ENCODE measurements at places on chromosomes 6 and 20.

DNA sequence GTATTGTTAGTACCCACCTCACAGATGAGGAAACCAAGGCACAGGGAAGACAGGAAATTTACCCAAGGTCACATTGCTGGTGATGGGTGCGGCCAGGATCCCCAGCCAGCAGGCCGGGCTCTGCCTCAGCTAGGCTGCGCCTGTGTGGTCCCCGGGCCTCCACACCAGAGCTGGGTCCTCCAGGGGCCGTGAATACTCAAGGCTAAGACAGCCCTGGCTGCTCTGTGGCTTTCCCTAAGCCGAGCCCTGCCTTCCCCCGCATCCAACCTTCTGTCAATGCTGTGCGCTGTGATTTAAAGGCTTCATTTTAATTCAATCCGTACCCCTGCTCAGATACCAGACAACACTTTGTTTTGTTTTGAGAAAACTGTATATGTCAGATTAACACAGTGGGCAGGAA is 246.7 kb downstream of the TTLL2 start:
- DNase-seq, result peak; percentile 74

GRCh38 chr6:70675822-70676221 is 8.1 kb downstream of the SMAP1 start:
- no peak for DNase-seq

- no peak for DNase-seq
These were observed 29.4 kb downstream of the PHACTR3 start for GRCh38 chr20:59633656-59634251.

- DNase-seq, result no peak
These were observed 100.9 kb upstream of the PRDM1 start for GRCh38 chr6:105985098-105985815.
